CD4-positive, CD25-positive, alpha-beta regulatory T cell (primary cell): ENCODE measurements at places on chromosomes 2 and 18. TPM values are rescaled to one million over a fixed set of nuclear protein-coding genes. Genes with fewer than 3 reads are reported as not detected.

DNA sequence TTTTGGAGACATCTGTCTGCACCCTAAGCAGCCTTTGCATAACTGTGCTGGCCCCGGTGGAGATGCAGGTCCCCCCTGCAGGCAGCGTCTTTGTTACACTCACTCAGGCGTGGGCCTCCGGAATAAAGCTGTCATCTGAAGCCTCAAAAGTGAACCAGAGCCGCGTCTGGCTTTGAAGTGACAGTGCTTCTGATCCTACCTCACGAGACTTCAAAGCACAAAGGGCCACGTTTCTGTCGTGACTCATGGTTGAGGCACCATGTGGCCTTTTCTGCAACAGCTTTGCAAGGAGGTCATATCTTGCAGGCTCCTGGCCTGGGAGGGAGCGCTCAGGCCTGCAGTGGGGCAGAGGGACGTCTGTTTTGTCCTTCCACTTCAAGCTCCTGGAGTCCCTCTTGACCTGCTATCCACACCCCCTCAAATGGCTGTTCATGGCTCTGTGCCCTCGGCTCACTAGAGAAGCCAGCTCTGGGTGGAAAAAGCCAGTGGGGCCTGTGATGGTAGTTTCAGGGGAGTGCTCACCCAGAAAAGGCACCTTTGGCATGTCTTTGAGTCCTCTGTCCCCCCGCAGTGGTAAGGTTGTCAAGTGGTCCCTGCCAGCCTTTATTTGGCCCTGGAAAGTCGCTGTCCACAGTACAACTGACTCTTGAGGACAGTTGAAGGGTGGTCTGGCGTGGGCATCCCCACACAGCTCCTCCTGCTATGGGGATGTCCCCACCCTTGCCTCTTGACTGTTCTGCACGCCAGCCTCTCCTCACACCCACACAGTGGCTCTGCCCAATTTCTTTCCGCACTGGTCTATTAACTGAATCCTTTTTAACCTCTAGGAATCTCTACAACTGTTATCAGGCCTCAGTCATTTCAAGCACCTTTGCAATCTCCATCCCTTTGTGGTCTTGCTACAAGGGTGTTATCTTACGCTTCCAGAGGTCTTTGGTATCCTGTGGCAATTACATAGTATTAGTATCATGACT lies 19.3 kb downstream of the GPR55 start:
- peak; percentile 64 for DNase-seq
- H3K27ac ChIP-seq, result peak overlapping the region; percentile 27
- H3K4me1 ChIP-seq, result peaks cover 31% of the 10 kb centered on the region
- H3K27me3 ChIP-seq, result no peaks in the 10 kb centered on the region
- H3K36me3 ChIP-seq, result peaks cover 12% of the 10 kb centered on the region

GRCh38 chr2:101967826-101968513 lies 23.8 kb upstream of the IL1R2 start:
- H3K36me3 ChIP-seq, result no peaks in the 10 kb centered on the region
- H3K4me1 ChIP-seq, result no peaks in the 10 kb centered on the region
- no peak overlapping the region for H3K4me3 ChIP-seq
- no peak for DNase-seq
- no peak overlapping the region for H3K27ac ChIP-seq

GRCh38 chr18:60413944-60414547 lies 41.5 kb upstream of the MC4R start:
- no peaks in the 10 kb centered on the region for H3K4me1 ChIP-seq
- H3K4me3 ChIP-seq, result no peak overlapping the region

DNA sequence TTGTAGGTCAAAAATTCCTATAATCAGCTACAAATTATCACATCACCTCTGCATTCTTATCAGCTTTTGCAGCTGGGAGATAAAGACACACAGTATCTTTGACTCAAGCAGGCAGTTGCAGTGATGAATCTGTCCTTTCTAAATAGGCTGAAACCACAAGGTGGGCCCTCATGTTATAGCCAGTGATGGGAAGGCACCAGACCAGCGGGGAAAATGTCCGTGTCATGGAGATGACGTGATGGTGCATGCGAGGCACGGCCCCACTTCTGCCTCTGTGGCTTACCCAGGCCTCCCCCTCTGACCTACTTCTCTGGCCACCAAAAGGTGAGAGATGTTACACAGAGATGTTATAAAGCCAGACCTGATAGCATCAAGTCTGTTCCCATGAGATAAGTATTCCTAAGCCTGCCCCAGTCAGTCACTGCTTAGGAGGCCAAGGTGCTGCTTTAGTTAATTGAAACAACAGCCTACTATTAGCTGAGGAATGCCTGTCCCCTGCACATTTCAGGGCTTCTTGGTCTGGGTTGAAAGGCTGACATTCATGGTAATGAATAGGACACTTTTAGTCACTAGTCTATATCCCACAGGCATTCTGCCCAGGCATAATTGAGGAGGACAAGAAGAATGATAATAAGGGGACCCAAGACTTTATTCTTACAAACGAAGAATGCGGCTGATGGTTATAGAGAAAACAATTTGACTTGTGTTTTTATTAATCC lies 327.9 kb downstream of the LPIN1 start:
- no peaks in the 10 kb centered on the region for H3K27me3 ChIP-seq
- H3K4me1 ChIP-seq, result no peaks in the 10 kb centered on the region
- DNase-seq, result no peak
- no peak overlapping the region for H3K4me3 ChIP-seq

- DNase-seq, result no peak
- H3K4me1 ChIP-seq, result no peaks in the 10 kb centered on the region
- no peak overlapping the region for H3K27ac ChIP-seq
- H3K27me3 ChIP-seq, result no peaks in the 10 kb centered on the region
- no peak overlapping the region for H3K4me3 ChIP-seq
These were observed 115.7 kb downstream of the PLCL1 start for GRCh38 chr2:197920088-197920487.

DNA sequence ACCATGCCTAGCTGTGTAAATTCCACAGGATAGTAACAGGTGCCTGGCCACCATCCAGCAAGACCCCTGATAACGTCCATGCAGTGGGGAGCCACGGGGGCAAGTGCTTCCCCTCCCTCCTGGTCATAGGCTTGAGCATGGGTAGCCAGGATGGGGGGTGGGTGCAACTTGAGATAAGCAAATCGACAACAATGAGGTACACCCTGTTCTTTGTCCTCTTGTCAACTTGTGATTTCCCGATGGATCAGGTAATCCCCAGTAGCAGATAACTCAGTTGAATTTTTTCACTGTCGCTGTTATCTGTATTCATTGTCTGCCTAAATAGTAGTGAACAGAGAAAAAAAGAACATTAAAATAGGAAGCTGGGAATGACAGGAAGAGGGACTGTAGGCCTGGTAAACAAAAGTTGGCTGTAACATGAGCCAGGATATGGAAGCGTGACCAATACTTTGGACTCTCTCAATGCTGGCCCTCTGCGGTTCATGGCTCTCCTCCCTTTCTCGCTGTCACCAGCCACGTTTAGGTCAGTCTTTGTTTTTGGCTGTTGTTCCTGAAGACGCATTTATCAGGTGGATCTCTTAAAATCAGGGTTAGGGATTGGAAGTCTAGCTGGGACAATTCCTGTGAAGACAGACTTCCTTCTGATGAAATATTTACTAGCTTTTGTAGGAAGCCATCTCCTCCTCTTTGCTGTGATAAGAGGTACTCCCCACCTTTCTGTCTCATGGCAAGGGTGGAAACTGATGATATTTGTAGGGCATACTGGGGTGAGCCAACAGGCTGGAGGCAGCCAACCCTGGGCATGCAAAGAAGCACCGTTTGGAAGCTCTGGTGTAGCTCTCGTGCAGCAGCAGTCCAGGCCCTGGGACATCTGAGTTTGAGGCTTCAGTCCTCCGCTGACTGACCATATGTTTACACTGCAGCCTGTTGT lies 42.4 kb downstream of the TCF7L1 start:
- peaks cover 8% of the 10 kb centered on the region for H3K4me1 ChIP-seq
- no peak overlapping the region for H3K27ac ChIP-seq
- H3K27me3 ChIP-seq, result no peaks in the 10 kb centered on the region
- DNase-seq, result no peak
- no peak overlapping the region for H3K4me3 ChIP-seq

IL1B gene
- total RNA-seq, result 1.3 TPM

DES gene
- total RNA-seq, result not detected

DNA sequence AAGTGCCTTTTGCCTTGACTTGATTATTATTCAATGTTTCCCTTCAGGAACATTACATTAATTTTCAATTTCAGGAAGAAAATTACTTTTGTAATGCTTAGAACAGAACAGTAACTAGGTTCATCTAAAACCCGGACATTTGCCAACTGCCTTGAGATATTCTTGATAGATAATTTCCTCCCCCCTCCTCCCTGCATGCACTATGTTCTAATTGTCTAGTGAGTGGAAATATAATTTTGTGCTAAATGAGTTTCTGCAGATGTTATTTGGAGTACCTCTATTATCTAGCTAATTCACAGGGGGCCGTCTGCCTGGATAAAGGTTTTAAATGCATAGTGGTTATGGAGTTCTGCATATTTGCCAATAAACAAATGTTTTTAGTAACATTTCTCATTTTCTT lies 200.3 kb upstream of the SLC39A10 start:
- DNase-seq, result no peak
- H3K27ac ChIP-seq, result no peak overlapping the region
- H3K4me3 ChIP-seq, result no peak overlapping the region
- no peaks in the 10 kb centered on the region for H3K4me1 ChIP-seq

- H3K4me3 ChIP-seq, result no peak overlapping the region
- no peaks in the 10 kb centered on the region for H3K36me3 ChIP-seq
- no peak overlapping the region for H3K27ac ChIP-seq
- no peaks in the 10 kb centered on the region for H3K4me1 ChIP-seq
These were observed 12.6 kb upstream of the RAB1A start for GRCh38 chr2:65142515-65142914.

DNA sequence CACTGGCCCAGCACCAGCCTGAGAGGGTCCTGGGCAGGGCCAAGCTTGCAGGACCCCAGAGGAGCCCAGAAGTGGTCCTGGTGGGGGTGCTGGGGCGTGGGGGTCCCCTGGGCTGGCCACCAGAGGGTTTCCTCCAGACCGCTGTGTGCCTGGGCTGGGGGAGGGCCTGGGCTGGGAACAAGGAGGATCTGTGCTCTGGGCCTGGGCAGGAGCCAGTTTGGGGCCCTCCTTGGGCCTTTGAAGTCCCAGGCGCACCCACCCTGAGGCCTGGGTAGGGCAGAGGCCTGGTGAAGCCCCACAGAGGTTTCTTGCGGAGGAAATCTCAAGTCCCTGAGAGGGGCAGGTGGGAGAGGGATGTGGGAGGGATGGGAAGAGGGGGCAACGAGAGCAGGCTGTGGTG lies 63.4 kb upstream of the GPC1 start:
- H3K36me3 ChIP-seq, result no peaks in the 10 kb centered on the region
- DNase-seq, result no peak
- H3K4me3 ChIP-seq, result no peak overlapping the region
- no peaks in the 10 kb centered on the region for H3K27me3 ChIP-seq

DNA sequence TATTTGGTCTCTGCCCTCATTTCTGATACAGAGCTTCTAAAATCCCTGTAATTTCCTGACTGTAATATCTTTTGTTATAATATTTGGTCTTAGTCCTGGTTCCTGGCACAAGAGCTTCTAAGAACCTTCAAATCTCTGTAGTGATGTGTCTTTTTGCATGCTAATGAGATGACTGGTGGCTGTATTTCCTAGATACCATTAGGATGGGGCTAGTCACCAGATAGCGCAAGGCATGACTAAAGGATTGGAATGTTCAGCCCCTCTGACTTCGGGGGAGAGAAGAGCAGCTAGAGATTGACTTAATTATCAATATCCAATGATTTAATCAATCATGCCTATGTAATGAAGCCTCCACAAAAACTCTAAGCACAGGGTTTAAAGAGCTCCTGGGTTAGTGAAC lies 620.8 kb upstream of the ACVR2A start:
- H3K4me3 ChIP-seq, result no peak overlapping the region
- DNase-seq, result no peak
- H3K27me3 ChIP-seq, result no peaks in the 10 kb centered on the region
- no peaks in the 10 kb centered on the region for H3K4me1 ChIP-seq
- H3K27ac ChIP-seq, result no peak overlapping the region

C18orf54 gene
- 2.7 TPM for total RNA-seq

DNA sequence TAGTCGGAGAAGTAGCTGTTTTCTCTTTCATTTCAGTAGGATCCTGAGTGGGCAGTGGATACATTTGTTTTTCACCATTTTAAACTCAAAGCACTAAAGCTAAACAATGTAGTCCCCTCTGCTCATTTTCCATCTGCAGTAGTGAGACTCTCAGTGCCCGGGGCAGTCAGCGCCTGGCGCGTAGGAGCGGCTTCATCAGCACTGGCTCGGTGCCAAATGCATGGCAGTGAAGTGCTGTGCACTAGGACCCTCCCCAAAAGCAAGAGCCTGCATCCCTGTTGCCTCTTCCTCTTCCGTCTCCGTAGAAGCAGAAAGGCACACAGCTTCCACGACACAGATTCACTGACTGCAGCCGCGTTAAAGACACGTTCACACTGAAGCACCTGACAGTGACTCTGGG lies 19.0 kb upstream of the ESPNL start:
- H3K4me3 ChIP-seq, result no peak overlapping the region
- DNase-seq, result no peak
- H3K4me1 ChIP-seq, result no peaks in the 10 kb centered on the region
- H3K27ac ChIP-seq, result no peak overlapping the region
- no peaks in the 10 kb centered on the region for H3K27me3 ChIP-seq

DNA sequence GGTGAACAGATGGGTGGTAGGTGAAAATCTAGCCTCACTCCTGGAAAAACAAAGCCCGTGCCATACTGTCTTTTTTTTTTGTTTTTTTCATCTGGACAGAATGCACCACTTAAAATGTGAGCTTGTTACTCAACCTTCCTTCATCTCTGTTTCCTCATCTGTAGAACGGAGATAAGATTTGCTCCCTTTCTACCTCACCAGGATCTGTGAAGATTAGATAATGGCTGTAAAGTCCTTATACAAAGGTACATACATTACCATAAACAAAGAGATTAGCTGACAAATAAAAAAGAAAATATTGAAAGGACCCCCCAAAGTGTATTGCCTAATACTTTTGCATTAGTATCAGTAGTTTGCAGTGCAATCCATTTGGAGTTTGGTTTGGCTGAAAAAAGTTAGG lies 75.4 kb upstream of the ZEB2 start:
- no peaks in the 10 kb centered on the region for H3K36me3 ChIP-seq
- no peak overlapping the region for H3K27ac ChIP-seq
- H3K4me1 ChIP-seq, result no peaks in the 10 kb centered on the region
- no peak overlapping the region for H3K4me3 ChIP-seq
- DNase-seq, result no peak

- H3K4me1 ChIP-seq, result no peaks in the 10 kb centered on the region
- H3K4me3 ChIP-seq, result no peak overlapping the region
- no peak overlapping the region for H3K27ac ChIP-seq
These were observed 342.0 kb downstream of the TXNL1 start for GRCh38 chr18:56296381-56296780.

NEU4 gene
- 3.8 TPM for total RNA-seq
